Naive thymus-derived CD8-positive, alpha-beta T cell (primary cell): ENCODE measurements at places on chromosomes 12 and 14. TPM values are rescaled to one million over a fixed set of nuclear protein-coding genes. Genes with fewer than 3 reads are reported as not detected.

DNA sequence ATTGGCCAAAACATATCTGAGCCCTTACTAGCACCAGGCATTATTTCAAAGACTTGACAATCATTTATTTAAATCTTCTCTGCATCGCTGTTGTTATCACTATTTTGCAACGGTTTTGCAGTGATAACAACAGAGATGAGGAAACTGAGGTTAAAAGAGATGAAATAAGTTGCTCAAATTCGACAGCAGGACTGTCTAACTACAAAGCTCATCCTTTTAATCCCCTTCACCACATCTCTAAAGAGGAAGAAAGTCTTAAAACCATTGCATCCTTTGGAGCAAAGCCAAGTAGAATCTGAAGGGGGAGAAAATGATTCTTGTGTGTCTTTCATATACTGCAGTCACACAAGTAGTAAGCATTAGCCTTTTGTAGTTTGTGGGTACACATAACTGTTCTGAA lies 14.8 kb upstream of the ETNK1 start:
- peaks cover 9% of the 10 kb centered on the region for H3K36me3 ChIP-seq
- peaks cover 5% of the 10 kb centered on the region for H3K4me1 ChIP-seq
- no peak overlapping the region for H3K4me3 ChIP-seq
- H3K27me3 ChIP-seq: peaks cover 2% of the 10 kb centered on the region

GRCh38 chr14:55450124-55450523 lies 9.7 kb upstream of the TBPL2 start:
- H3K4me1 ChIP-seq: no peaks in the 10 kb centered on the region
- H3K36me3 ChIP-seq: no peaks in the 10 kb centered on the region
- no peak overlapping the region for H3K27ac ChIP-seq
- H3K4me3 ChIP-seq: no peak overlapping the region

GRCh38 chr12:7503686-7504415 lies at the start of gene CD163:
Gene CD163, minus strand, starts transcription at chr12:7503777. Its CDS starts 87 bp downstream, at chr12:7503690.
- H3K4me1 ChIP-seq: no peaks in the 10 kb centered on the region
- DNase-seq: no peak
- H3K27ac ChIP-seq: no peak within 1 kb of the TSS
- H3K27me3 ChIP-seq: peaks cover 18% of the 10 kb centered on the region
- no peaks in the 10 kb centered on the region for H3K36me3 ChIP-seq
- H3K4me3 ChIP-seq: no peak within 1 kb of the TSS

GRCh38 chr14:23294734-23295561 lies 7.7 kb downstream of the PPP1R3E start:
- DNase-seq: peak; percentile 54
- peak overlapping the region; percentile 80 for H3K27ac ChIP-seq
- H3K27me3 ChIP-seq: peaks cover 2% of the 10 kb centered on the region
- peak overlapping the region; percentile 72 for H3K4me3 ChIP-seq
- H3K4me1 ChIP-seq: peaks cover 23% of the 10 kb centered on the region
- peaks cover 7% of the 10 kb centered on the region for H3K36me3 ChIP-seq

GRCh38 chr12:92436856-92437255 lies 265.9 kb upstream of the PLEKHG7 start:
- no peaks in the 10 kb centered on the region for H3K27me3 ChIP-seq
- H3K4me3 ChIP-seq: no peak overlapping the region
- no peak for DNase-seq
- H3K36me3 ChIP-seq: no peaks in the 10 kb centered on the region
- H3K4me1 ChIP-seq: peaks cover 28% of the 10 kb centered on the region

Gene CISTR
- total RNA-seq: not detected

Gene BHLHE41
- 0.08 TPM for total RNA-seq

Gene CLEC4D
- not detected for total RNA-seq
